ENCODE measurements at places on chromosomes 16 and 17.
A peak's percentile ranks its signal among the peaks of the same experiment; 100 is the strongest.

DNA sequence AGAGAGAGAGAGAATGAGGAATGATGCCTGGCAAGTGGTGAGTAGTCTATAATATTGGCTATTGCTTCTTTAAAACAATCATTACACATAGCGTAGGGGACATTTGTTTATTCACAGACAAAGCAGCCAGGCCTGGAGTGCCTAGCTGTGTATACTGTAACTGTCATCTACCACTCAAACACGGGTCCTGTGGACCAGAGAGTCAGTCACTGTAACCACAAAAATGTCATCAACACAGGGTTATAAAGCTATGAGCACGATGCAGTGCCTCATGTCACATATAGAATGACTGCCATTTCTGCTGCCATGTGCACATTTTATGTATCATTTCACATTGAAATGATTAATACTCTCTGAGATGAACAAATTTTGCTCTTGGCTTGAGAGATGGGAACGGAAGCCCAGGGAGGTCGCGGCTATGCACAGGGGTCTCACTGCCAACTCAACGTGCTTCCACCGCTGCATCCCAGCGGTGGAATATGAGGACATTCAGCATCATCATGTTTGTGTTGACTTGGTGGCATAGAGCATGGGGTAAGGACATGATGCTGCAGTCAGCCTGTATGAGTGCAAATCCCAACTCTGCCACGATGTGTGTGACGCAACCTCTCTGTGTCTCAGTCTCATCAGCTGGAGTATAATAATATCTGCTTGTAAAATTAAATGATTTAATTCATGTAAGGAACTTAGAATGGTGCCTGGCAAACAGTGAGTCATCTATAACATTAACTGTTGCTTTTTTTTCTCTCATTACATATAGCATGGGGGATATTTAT, 3.3 kb downstream of the MT1H start:
- DNase-seq: no peak

DNA sequence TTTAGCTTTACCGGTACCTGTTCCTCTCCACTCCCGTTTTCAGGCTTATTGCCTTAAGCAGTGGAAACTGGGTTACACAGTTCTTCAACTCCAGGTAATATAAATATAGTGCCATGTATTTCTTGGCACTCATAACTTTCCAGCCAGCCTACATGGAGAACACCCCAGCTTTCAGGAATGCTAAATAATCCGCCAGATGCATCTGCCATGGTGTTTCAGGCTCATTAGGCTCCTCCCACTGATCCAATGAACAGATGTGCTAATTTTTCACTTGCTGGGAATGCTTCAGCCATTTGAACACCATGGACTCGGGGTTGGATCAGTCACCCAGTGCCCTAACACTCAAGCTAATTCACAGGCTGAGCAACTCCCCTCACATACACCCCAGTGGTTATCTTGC, 4.6 kb downstream of the ANKFN1 start:
- no peak for DNase-seq

DNA sequence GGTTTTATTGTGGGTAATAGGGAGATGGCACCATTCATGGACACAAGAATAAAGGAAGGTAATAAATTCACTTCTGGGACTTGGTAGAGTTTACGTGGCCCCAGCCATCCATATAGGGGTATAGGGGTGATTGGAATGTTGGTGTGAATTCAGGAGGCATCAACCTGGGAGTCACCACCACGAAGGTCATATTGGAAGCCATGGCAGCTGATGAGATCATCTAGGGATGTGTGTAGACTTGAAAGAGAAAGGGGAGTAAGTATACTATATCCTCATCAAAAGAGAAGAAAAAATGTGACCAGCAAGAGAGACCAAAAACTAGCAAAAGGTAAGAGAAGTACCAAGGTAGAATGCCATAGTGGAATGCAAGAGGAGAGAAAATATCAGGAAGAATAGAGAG, 26.6 kb upstream of the GINS3 start:
- no peak for DNase-seq

DNA sequence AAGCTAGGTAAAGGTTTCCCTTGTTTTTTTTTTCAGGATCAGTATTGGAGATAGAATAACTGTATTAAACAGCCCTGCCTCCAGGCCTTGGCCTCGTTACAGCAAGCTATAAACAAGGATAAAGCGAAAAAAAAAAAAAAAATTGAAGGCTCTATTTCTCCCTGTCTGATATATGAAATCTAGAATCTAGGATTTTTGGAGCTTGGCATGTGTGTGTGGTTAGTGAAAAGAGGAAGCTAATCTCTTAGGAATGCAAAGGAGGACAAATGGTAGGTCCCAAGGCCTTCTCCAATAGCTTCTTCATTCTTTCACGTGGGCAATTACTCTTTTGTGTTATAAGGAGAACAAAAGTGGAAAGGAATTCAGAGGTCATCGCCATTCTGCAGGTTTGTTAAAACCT, 470.3 kb downstream of the TMEM114 start:
- no peak for DNase-seq

- DNase-seq: no peak
Measured at GRCh38 chr16:84611041-84611440, 6.8 kb downstream of the COTL1 start.

- DNase-seq: peak; percentile 36
Measured at GRCh38 chr17:64736804-64737492, 74.8 kb upstream of the SMURF2 start.
